Stimulated activated CD8-positive, alpha-beta memory T cell treated with anti-CD3 and anti-CD28 coated beads, Interleukin-15, amount 100 ng/mL, for 1 hour (primary cell): ENCODE measurements at places on chromosomes 16 and 17.
A peak's percentile ranks its signal among the peaks of the same experiment; 100 is the strongest.

- no peak for DNase-seq
Observed at GRCh38 chr17:81440051-81440471, 44.8 kb downstream of the BAHCC1 start.

GRCh38 chr16:75957870-75958269, 231.6 kb upstream of the CPHXL start:
- no peak for DNase-seq

DNA sequence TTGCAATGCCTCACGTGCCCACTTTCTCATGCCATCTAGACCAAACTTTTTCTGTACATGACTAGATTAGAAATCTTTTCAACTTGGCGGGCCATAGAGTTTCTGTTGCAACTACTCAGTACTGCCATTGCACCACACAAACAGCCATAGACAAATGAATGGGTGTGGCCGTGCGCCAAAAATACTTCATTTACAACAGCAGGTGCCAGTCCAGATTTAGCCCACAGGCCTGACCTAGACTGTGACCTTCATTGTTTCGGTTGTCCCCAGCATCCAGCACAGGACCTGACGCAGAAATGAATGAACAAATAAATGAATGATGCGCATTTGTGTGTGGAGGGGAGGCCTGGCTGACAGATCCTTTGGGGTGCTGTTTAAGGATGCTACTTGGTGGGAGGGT, 14.3 kb upstream of the PDK2 start:
- DNase-seq: no peak

- no peak for DNase-seq
Observed at GRCh38 chr16:79610771-79611170, 10.2 kb upstream of the MAF start.

DNA sequence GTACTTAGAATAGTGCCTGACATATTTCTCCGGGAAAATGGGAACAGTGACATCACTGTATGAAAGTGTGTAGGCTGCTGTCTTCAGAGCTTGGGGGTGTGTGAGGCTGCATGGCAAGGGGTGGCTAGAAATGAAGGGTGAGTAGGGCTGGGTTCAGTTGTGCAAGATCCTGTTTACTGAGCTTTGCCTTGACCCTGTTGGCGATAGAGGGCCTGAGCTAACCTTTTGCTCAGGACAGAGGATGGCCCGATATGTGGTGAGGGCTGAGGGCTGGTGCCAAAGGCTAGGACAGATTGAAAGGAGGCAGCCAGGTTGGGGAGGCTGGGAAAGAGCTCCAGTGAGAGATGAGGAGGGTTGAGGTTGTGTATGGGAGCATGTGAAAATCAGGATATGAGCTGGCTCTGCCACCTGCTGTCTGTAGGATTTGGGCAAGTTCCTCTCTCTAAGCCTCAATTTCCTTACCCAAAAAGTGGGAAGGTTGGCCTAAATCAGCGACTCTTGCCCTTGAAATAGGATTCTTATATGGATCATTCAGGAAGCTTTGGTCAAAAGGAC, 6.0 kb upstream of the CCL1 start:
- no peak for DNase-seq

DNA sequence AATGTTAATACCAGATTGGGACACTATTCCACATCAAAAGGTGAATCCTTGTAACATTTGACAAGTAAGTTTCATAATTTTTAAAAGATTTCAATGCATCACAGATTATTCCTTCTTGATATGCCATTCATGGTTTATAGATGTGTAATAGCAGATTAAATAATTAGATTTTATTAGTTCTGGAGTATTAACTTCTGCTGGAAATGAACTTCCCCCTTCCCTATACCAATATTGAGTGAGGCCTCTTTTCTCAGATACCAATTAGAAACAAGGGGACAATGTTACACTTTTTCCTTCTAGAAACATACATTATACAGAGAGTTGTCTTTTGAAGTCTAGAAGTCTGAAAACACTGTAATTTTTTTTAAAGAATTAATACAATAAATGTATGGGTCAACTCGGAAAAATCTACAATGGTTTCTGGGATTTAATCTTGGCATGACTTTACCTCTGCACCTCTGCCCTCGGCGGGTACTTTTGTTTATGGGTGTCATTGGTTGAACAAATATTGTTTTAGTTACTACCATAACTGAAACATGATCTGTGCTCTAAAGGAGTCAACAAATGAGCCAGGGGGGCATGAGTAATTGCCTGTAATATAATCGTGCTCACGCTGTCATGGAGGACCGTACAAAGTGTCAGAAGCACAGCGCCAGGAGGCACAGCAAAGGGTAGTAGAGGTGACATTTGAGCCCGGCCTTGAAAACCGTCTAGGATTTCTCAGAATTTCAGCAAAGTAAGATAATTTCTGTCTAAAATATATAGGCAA, 8.2 kb downstream of the LRRC37B start:
- DNase-seq: no peak

DNA sequence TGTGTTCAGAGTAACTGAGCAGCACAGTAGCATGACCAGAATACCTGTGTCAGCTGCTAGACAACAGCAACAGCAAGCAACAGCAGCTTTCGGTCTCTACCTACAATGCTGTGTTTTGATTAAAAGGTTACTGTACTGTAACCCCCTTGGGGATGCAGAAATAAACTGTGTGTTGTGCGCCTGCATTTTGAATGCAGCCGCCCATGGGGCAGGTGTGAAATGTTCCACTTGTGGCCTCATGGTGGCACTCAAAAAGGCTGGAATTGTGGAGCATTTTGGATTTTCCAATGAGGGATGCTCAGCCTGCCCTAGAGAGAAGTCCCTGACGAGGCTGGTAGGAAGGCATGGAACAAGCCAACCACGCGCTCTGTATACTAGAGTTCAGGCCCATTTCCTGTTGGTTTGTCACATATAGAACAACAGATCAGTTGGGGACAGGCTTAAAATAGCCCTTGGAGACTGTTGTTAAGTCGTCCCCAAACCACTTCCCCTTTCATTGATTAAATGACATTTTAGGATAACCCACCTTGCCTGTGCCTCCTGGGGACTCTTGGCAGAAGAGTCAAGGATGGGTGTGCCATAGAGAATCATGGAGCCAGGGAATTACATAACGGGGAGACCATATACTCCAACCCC, 27.1 kb downstream of the SCPEP1 start:
- DNase-seq: no peak

DNA sequence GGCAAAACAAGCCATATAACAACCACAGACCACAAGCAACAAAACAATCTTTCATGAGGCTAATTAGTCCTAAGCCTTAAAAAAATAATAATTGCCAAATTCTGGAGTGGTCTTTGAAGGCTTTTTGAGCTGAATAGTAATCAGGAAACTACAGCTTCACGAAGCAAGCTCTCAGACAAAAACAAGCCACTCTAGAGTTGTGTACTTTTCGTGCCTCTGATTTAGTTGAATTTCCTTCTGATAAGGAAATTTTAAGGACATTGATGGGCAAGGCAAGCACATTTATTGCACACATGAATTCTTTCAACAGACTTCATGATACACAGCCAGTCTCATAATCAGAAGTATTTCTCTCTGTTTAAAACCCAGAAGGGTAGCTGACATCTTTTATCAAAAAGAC, 130.8 kb upstream of the IRX3 start:
- no peak for DNase-seq

GRCh38 chr16:57799600-57800199, 2.6 kb downstream of the KIFC3 start:
- no peak for DNase-seq

GRCh38 chr17:82884341-82884969, 44.6 kb upstream of the ZNF750 start:
- DNase-seq: no peak

DNA sequence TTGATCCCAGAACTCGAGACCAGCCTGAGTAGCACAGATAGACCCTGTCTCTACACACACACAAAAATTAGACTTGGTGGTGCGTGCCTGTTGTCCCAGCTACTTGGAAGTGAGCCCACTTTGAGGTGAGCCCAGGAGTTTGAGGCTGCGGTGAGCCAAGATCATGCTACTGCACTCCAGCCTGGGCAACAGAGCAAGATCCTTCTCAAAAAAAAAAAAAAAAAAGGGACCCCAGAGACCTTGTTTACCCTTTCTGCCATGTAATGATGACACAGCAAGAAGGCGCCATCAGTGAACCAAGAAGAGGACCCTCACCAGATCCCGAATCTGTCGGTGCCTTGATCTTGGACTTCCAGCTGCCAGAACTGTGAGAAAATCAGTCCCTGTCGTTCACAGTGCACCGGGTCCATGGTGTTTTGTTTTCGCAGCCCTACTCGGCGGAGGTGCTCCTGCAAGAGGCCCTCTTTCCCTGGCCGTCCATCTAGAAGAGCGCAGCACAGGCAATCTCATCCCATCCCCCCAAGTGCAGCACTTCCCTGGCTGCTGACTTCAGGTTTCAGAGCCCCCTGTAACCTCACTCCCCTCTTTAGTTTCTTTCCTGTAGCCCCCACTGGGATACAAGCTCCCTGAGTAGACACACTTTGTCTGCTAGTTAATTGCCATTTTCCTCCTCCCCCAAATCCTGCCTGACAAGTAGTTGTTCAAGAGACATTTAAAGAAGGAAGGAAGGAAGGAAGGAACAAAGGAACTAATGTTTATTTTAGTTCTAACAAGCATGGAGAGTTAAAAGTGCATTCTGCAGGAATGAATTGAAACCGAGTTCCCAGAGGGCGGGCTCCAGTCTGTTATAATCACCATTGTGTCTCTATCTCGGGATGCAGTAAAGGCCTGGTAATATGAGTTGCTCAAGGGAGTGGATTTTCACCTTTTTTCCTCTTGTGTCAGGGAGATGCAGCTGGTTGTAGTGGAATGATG, 115.3 kb downstream of the SNX29 start:
- DNase-seq: no peak

DNA sequence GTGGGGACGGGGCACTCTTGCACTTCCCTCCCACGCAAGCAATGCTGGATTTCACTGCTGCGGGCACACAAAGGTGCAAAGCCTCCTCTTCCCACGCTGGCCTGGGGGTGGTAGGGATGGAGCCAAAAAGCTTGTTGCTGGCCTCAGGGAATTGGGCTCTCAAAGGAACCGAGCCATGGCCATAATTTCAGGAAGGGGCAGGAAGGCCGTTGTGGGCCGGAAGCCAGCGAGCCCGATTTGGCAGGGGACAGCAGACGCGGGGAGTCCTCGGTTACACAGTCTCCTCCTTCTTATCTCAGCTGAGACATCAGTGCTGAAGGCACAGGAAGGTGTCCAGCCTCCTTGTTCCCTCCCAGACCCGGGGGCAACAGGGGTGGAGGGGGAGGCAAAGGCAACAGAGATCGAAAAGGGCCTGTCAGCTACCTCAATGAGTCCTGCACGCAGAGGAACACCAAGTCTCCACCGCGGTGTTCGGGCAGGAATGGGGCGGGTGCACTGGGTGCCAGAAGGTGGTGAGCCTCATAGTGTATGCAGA, 59.5 kb downstream of the SLFN11 start:
- DNase-seq: no peak

GRCh38 chr16:57178196-57178595, 7.6 kb downstream of the PSME3IP1 start:
- DNase-seq: no peak

DNA sequence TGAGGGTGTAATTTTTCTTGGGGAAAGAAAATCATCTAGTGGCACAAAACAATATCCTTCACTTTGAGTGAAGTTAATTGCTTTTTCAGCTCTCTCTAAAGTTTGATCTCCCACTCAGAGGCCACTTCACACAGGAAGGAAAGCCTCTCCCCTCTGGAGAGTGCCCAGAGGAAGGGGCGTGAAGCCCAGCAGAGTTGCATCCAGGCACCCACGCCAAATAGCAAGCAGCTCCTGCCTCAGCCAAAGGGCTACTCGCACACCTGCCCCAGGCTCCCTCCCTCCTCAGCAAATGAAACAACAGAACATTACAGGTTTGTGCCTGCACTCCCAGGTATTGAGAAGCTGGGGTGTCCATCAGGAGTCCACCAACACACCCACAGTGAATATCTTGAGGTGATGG, 183.0 kb upstream of the RPL38 start:
- no peak for DNase-seq

DNA sequence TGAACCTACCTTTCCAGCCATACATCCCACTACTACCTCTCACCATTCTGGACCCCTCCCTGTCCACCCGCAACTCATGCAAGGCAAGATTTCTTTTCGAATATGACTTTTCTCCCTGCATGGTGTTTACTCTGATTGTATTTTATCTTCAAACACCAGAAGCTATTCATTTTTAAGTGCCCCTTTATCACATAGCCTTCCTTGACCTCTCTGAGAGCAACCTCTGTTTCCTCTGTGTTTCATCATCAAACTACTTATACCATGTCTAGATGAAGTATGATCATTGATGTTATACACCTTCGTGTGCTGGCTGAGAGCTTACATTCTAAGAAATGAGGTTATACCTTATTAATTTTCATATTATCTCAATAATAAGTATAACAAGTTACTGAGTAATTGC, 31.8 kb downstream of the SYCE1L start:
- no peak for DNase-seq

DNA sequence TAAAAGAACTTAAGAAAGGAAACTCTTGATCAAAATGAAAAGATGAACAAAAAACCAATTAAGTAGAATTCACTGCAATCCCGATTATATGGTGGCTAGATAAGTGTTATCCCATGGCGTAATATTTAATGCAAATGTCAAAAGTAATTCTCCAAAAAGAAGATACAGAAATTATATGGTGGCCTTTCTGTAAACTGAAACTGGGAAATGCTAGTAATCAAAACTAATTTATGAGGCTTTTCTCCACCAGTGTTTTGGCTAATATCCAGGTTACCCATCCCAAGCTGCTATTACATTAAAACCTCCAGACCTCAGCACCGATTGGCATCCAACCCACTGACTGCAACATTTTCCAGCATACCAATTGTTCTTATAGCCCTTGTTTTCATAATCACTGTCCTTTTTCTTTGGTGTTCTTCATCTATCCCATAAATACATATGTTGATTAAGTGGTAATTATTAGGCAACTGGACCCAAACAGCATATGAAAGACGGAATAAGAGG, 77.2 kb upstream of the TNRC6A start:
- DNase-seq: no peak

DNA sequence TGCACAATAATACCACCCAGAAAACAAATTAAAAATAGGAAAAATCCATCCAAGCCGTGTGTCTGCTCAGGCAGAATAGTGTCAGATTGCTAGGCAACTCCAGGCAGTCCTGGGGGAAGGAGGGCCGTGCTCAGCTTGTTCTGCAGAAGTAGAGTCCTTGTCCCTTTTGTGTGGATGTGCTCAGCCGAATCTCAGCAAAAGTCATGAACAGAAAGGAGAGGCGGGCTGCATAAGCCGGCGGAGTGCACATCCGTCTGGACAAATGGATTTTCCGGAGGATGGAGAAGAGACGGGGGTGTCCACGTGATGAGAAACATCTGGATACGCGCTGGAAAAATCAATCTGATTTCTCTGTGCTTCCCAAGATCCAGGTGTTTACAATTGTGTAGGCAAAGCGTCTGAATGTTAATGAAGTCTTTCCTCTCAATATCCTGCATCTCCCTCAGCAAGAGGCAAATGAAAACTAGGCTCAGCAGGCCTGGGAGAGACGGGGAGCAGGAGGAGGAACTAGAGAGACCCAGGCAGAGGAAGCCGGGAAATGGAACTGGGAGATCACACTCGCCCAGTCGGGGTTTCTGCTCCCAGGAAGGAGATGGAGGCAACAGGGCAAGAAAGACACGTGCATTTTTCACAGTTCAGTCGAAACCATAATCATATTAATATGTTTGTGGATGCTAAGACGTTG, 7.7 kb upstream of the RBFOX3 start:
- no peak for DNase-seq

- peak; percentile 91 for DNase-seq
Observed at GRCh38 chr17:7204828-7205461, 14.7 kb downstream of the DLG4 start.

- DNase-seq: no peak
Observed at GRCh38 chr17:68460715-68461114, 3.4 kb upstream of the WIPI1 start.
